ENCODE measurements at places on chromosomes 12 and 14. TPM values are rescaled to one million over a fixed set of nuclear protein-coding genes. Genes with fewer than 3 reads are reported as not detected.

Gene CFL2
- total RNA-seq = 5.7 TPM

Gene ASCL1
- total RNA-seq = not detected

Gene PTHLH
- not detected for total RNA-seq

Gene LRFN5
- total RNA-seq = not detected

Gene AICDA
- total RNA-seq = not detected

Gene DEPDC4
- 2.1 TPM for total RNA-seq

Gene DAD1
- total RNA-seq = 178 TPM

Gene MYH6
- not detected for total RNA-seq

Gene CIPC
- 12.8 TPM for total RNA-seq

Gene RTN1
- total RNA-seq = not detected

Gene SLC6A12
- not detected for total RNA-seq

Measured in T-helper 2 cell treated with Interferon-gamma antibody and Interleukin-4, amounts not matched to agents 100 ng/mL and 5 ng/mL, for 36 hours (primary cell).